ENCODE measurements at places on chromosomes 12 and 14.

GRCh38 chr12:99695050-99695449 is 47.5 kb downstream of the GARIN6 start:
- no peak for DNase-seq

GRCh38 chr14:71692496-71692895 is 239.7 kb upstream of the RGS6 start:
- DNase-seq = no peak

GRCh38 chr14:77616133-77616453 is 344 bp downstream of the SPTLC2 start:
- DNase-seq = no peak

DNA sequence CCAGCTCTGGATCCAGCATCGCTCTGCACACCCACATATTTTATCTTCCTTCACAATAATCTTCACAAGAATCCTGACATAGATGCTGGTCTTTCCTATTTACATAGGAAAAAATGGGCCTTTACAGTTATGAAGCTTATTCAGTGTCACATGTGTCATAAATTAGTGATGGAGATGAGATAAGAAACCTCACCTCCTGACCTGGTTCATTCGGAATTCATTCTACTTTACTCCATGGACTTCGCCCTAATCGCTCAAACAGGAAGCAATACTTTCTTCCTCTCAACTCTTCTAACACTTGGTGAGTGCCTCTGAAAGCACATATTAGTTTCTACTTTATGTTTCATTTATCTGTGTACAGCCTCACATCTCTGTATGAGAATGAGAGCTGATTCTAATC is 12.0 kb upstream of the SINHCAF start:
- no peak for DNase-seq

- DNase-seq = no peak
Observed at GRCh38 chr12:132204793-132205270, 60.6 kb downstream of the NOC4L start.

GRCh38 chr14:74902941-74903705 is 19.9 kb downstream of the RPS6KL1 start:
- DNase-seq = no peak

DNA sequence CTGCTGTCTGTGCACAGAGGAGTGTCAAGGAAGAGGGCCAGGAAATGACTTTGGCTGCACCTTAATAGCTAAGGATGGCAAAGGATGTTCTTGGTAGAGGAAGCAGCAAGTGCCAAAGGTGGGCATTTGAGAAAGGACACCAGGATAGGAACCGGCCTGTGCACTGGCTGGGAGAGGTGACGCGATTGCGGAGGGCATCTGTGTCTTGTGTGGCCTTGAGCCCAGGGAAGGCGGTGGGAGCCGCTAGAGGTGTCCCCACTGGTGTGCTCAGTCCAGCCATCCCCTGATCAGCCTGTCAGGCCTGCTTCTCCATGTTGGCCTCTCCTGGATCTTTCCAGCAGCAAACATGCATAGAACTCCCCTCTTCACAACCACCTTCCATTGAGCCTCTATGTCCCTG is 30.2 kb downstream of the PAPLN start:
- DNase-seq = no peak

- DNase-seq = no peak
Observed at GRCh38 chr12:114605918-114606317, 78.1 kb downstream of the TBX3 start.

DNA sequence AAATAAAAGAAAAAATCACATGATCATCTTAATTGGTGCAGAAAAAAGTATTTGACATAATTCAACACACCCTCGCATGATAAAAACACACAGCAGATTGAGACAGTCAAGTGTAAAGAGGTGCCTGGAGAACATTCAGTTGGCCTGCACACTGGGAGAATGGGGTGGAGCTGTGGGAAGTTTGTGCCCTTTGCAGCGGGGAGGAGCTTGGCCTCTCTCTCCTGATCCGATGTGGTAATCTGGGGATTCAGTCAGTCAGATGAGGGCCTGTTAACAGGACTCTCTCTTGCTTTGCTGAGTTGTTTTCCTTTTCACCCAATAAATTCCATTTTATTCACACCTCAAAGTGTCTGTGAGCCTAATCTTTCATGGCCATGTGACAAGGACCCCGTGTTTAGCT is 5.9 kb downstream of the SERPINA6 start:
- no peak for DNase-seq
